Daoy (cell line): ENCODE measurements at places on chromosomes 5 and 9. TPM values are rescaled to one million over a fixed set of nuclear protein-coding genes. Genes with fewer than 3 reads are reported as not detected.

The C8G gene
- total RNA-seq: 1.2 TPM in 1 of 2 replicates, not detected in the other

The SEMA4D gene
- 2.3 and 4.5 TPM in 2 replicates for total RNA-seq

The SLC28A3 gene
- total RNA-seq: 0.06 and 0.36 TPM in 2 replicates

The ST6GALNAC6 gene
- total RNA-seq: 11.3 and 12.7 TPM in 2 replicates

The SLC36A2 gene
- total RNA-seq: not detected in 2 replicates

The MAPK9 gene
- 26.3 and 33.1 TPM in 2 replicates for total RNA-seq

The DEPDC1B gene
- 27.7 and 35.3 TPM in 2 replicates for total RNA-seq

The ADAMTS12 gene
- total RNA-seq: 3.5 TPM in 2 replicates

The LECT2 gene
- not detected in 2 replicates for total RNA-seq

The NEUROG1 gene
- not detected in 2 replicates for total RNA-seq

The CENPH gene
- total RNA-seq: 65.7 and 66.2 TPM in 2 replicates

The TMEM252 gene
- not detected in 2 replicates for total RNA-seq

The RASGEF1C gene
- 0.40 TPM in 1 of 2 replicates, not detected in the other for total RNA-seq

The NDUFB6 gene
- 185 and 206 TPM in 2 replicates for total RNA-seq

The SV2C gene
- 0.03 and 0.11 TPM in 2 replicates for total RNA-seq

The CDC20B gene
- total RNA-seq: not detected in 2 replicates

The CORO2A gene
- 1.8 and 2.1 TPM in 2 replicates for total RNA-seq

The ARSI gene
- 4.5 and 9.4 TPM in 2 replicates for total RNA-seq

The XRCC4 gene
- 27.1 and 42.9 TPM in 2 replicates for total RNA-seq

The NXNL2 gene
- total RNA-seq: 0.89 and 1.4 TPM in 2 replicates

The SIT1 gene
- total RNA-seq: not detected in 2 replicates

The IFNA2 gene
- total RNA-seq: not detected in 2 replicates

The PCDHGB3 gene
- 0.68 and 1.1 TPM in 2 replicates for total RNA-seq

The WHRN gene
- 1.3 and 1.6 TPM in 2 replicates for total RNA-seq

The DMRTA1 gene
- total RNA-seq: not detected in 2 replicates

The FBXL7 gene
- 0.92 and 3.0 TPM in 2 replicates for total RNA-seq

The EQTN gene
- total RNA-seq: not detected in 2 replicates
